Lung (tissue), 17 donors: ENCODE measurements at places on chromosomes 1 and 21. TPM values are rescaled to one million over a fixed set of nuclear protein-coding genes. Genes with fewer than 3 reads are reported as not detected.

- no peak for DNase-seq
- H3K27me3 ChIP-seq: peaks cover 4% of the 10 kb centered on the region
- no peaks in the 10 kb centered on the region for H3K36me3 ChIP-seq
- no peak overlapping the region for H3K27ac ChIP-seq
Measured at GRCh38 chr1:33849211-33849610, 14.7 kb upstream of the HMGB4 start.

DNA sequence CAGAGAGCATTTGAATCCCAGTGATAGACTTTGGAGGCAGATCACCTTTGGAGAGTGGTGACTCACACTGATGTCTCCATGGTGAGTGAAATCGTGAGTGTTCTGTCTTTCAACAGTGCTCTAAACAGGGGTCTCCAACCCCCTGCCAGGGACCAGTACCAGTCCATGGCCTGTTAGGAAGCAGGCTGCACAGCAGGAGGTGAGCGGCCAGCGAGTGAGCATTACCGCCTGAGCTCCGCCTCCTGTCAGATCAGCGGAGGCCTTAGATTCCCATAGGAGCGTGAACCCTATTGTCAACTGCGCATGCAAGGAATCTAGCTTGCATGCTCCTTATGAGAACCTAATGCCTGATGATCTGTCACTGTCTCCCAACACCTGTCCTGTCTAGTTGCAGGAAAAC is 61.8 kb upstream of the B3GALNT2 start:
- no peak overlapping the region for H3K27ac ChIP-seq
- no peak for DNase-seq
- no peaks in the 10 kb centered on the region for H3K27me3 ChIP-seq
- H3K4me3 ChIP-seq: no peak overlapping the region
- H3K36me3 ChIP-seq: no peaks in the 10 kb centered on the region

GRCh38 chr1:12063141-12064072 is at the start of gene TNFRSF8:
Gene TNFRSF8, plus strand, starts transcription at chr1:12063303. Its CDS starts 296 bp downstream, at chr1:12063599.
- H3K27me3 ChIP-seq: peaks cover 33% of the 10 kb centered on the region
- peaks cover 6% of the 10 kb centered on the region for H3K4me1 ChIP-seq
- H3K36me3 ChIP-seq: no peaks in the 10 kb centered on the region
- H3K27ac ChIP-seq: no peak within 1 kb of the TSS
- no peak within 1 kb of the TSS for H3K4me3 ChIP-seq
- DNase-seq: no peak

DNA sequence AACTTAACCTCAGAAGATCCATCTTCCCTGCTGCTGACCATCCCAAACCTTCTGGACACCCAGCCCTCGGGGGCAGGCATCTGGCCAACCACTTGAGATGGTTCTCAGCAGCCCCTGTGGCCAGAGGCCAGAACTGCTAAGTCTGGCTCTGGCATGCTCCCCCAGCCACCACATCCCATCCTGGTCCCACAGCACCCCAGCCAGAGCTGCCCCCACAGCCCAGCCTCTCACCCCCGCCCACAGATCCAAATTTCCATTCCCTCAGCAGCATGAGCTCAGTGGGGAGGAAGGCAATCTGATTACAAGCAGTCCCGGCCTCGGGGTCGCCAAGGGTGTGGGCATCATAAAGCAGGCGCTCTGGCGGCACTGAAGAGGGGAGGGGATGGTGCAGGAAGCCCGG is 45.6 kb downstream of the GLIS1 start:
- no peak overlapping the region for H3K4me3 ChIP-seq
- no peaks in the 10 kb centered on the region for H3K4me1 ChIP-seq
- no peak overlapping the region for H3K27ac ChIP-seq
- no peak for DNase-seq

- H3K36me3 ChIP-seq: peaks cover 3% of the 10 kb centered on the region
- no peak overlapping the region for H3K27ac ChIP-seq
- DNase-seq: no peak
- H3K4me3 ChIP-seq: no peak overlapping the region
- no peaks in the 10 kb centered on the region for H3K27me3 ChIP-seq
Measured at GRCh38 chr1:100353988-100354387, 1.7 kb downstream of the CDC14A start.

DNA sequence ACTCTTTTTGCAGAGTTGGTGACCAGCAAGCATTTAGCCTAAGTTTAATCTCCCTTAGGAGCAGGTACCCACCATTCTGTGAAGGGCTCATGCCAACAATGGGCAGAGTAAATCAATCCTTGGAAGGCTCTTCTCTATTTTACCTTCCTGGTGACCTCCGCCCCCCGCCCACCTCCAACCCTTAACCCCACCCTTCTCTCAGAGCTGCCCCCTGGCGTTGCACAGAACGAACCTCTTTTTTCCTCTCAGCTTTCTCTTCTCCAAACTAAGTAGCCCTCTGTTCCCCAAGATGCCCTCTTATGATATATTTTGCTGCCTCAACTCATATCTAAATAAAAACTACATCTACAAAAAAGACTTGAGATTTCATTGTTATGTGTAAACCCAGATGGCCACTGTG is 186.8 kb downstream of the SEC16B start:
- no peak for DNase-seq
- no peak overlapping the region for H3K27ac ChIP-seq
- H3K4me3 ChIP-seq: no peak overlapping the region
- H3K36me3 ChIP-seq: no peaks in the 10 kb centered on the region
- H3K4me1 ChIP-seq: no peaks in the 10 kb centered on the region

DNA sequence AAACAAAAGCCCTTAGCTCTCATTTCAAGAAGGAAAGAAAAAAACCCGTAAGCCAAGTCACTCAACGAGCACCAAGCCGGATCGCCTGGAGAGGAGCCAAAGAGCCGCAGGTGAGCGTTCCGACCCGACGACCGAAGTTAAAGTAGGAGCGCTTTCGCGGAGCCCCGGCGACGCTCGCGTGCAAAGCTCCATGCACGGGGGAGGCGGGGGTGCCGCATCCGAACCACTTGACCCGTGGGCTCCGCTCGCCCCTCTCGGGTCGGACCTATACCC is 382 bp downstream of the GPBP1L1 start:
- H3K36me3 ChIP-seq: peaks cover 1% of the 10 kb centered on the region
- peak overlapping the region; percentile 98 for H3K27ac ChIP-seq
- H3K4me1 ChIP-seq: peaks cover 13% of the 10 kb centered on the region
- peak overlapping the region; percentile 92 for H3K4me3 ChIP-seq

DNA sequence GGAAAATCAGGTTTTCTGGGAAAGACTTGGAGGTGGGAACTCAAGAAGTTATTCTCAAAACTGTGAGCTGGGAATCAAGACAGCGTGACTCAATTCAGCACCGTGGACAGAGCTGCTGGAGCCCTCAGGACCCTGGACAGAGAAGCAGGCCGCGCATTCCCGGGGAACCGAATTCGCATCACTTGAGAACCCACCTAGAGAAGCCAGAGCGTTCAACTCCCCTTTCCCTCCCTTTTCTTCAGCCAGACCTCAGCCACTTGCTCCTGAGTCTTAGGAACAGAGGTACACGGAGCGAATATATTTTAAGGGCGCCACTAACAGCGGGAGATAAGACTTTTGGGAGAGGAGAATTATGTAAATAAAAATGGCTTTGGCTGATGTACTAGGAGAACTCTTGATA is 2.0 kb upstream of the LIN28A start:
- H3K36me3 ChIP-seq: no peaks in the 10 kb centered on the region
- H3K4me3 ChIP-seq: no peak overlapping the region
- peak; percentile 87 for DNase-seq

DNA sequence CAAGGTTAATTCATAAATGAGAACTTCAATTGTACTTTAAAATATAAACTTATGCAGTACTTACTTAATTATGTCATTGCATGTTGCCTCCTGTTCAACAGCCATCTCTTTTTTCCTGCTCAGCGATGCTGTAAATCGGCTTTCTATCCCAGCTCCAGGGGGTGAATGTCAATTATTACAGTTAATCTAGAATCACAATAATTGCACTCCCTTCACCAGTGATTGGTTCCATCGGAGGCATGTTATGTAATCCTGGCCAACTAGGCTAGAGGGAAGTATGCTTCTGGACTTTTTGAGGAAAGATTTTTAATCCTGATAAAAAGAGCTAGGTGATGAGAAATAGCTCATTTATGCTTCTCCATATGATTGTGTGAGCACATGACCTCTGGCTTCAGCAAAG is 53.8 kb upstream of the SGIP1 start:
- DNase-seq: no peak
- peaks cover 3% of the 10 kb centered on the region for H3K4me1 ChIP-seq
- H3K4me3 ChIP-seq: no peak overlapping the region

GRCh38 chr1:96009831-96010434 is 711.7 kb upstream of the PTBP2 start:
- no peak overlapping the region for H3K4me3 ChIP-seq
- H3K36me3 ChIP-seq: no peaks in the 10 kb centered on the region
- H3K27ac ChIP-seq: no peak overlapping the region
- DNase-seq: no peak
- no peaks in the 10 kb centered on the region for H3K27me3 ChIP-seq

DNA sequence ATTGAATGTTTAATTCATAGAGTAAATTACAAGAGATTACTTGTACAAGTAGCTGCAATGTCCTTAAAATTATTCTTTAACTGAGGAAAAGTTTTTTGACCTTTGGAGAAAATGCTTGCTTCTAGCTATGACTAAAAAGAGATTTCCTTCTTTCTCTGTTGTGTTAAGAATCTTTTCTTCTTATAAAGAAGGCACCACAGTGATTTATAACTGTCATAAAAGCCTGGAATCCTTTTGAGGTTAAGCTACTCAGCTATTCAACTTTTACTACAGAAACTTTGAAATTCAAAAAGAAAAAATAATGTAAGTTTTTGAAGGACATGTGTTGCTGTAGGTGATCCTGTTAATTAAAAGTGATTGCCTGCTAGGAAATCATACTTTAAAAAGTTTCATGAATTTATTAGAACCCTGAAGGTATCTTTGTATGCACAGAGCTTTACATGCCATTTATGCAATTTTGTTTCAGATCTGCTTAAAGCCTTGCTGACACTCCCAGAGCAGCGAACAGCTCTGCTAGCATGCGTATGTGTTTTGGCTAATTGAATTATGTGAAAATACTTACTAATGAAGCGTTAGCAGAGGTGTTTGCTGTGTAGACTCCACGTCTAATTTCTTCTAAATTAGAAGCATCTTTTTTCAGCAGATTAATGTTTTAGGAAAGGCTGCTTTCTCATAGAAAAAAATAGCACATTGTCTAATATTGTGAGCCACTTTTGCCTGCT is 94.7 kb upstream of the SMYD2 start:
- no peak overlapping the region for H3K27ac ChIP-seq
- no peak overlapping the region for H3K4me3 ChIP-seq
- no peak for DNase-seq
- no peaks in the 10 kb centered on the region for H3K4me1 ChIP-seq
- H3K36me3 ChIP-seq: no peaks in the 10 kb centered on the region

DNA sequence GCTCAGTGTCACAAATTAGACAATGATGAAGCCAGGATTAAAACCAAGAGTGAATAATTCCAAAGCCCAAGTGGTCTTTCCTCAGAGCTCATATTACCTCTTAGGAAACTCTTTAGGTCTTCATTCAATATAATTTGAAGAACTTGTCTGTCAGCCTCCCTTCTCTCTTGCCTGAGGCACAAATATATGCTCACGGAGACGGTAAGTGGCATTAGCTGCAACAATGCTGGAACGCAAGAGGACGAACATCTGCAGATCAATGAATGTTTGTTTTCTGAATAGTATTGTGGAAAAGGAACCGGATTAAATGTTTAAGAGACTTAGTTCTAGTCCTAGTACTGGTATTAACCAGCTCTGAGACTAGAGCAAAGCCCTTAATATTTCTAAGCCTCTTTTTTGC is 39.7 kb upstream of the LYST start:
- H3K36me3 ChIP-seq: no peaks in the 10 kb centered on the region
- DNase-seq: no peak
- peaks cover 3% of the 10 kb centered on the region for H3K4me1 ChIP-seq
- H3K4me3 ChIP-seq: no peak overlapping the region

GRCh38 chr1:200528858-200529606 is 91.5 kb downstream of the KIF14 start:
- H3K4me3 ChIP-seq: no peak overlapping the region
- no peak overlapping the region for H3K27ac ChIP-seq
- H3K4me1 ChIP-seq: no peaks in the 10 kb centered on the region
- H3K27me3 ChIP-seq: no peaks in the 10 kb centered on the region

GRCh38 chr1:208423526-208423925 is 179.3 kb upstream of the PLXNA2 start:
- H3K4me3 ChIP-seq: no peak overlapping the region
- no peak for DNase-seq
- peaks cover 2% of the 10 kb centered on the region for H3K27me3 ChIP-seq
- no peak overlapping the region for H3K27ac ChIP-seq

DNA sequence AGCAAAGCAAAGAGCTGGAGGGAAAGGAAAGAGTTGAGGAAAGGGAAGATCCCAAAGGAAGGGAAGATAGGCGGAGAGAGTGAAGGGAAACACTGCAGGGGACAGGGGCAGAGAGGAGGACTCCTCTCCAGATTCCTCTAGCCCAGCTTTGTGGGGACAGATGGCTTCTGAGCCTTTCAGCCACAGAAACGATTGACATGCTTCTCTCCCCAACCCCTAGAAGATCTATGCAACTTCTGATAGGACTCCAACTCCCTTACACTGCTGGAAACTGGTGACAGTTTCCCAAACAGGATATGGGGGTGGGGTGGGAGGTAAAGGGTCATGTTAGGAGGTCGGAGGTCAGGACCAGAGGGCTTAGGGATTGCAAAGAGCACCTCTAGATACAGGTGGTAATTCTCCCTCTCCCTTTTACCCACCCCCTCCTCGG is 6.5 kb downstream of the MEX3A start:
- DNase-seq: no peak
- H3K4me3 ChIP-seq: no peak overlapping the region

- DNase-seq: no peak
- H3K4me1 ChIP-seq: peaks cover 3% of the 10 kb centered on the region
- H3K27ac ChIP-seq: no peak overlapping the region
- H3K36me3 ChIP-seq: no peaks in the 10 kb centered on the region
Measured at GRCh38 chr1:209557221-209557620, 26.3 kb upstream of the CAMK1G start.

MXRA8 gene
- total RNA-seq: 213 TPM

CD1E gene
- total RNA-seq: 0.55 TPM

TMED5 gene
- total RNA-seq: 132 TPM

EFNA4 gene
- 8.3 TPM for total RNA-seq

C1QB gene
- 39.6 TPM for total RNA-seq

ASAP3 gene
- total RNA-seq: 38.1 TPM

ATG4C gene
- 9.1 TPM for total RNA-seq

ELF3 gene
- 219 TPM for total RNA-seq
